ENCODE measurements at places on chromosomes 6 and 20.

GRCh38 chr20:17992847-17993513, 24.2 kb downstream of the MGME1 start:
- DNase-seq: no peak

DNA sequence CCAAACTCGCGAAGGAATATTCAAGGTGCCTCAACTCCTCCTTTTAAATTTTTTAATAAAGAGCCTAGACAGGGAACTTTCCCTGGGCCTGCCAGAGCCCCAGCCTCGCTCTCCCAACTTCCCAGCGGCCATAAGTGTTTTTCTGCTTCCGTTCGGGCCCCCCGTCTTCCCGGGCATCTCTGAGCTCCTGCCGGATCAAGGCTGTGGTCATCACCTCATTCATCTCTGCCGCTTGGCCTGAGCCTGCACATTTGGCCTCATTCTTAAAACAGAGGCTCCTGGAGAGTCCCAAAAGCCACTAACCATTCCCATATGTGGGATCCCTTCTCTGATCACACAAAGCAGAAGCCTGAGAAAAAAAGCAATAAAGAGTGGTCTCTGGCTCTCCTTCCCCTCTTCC, 969.1 kb upstream of the DEFB115 start:
- no peak for DNase-seq

DNA sequence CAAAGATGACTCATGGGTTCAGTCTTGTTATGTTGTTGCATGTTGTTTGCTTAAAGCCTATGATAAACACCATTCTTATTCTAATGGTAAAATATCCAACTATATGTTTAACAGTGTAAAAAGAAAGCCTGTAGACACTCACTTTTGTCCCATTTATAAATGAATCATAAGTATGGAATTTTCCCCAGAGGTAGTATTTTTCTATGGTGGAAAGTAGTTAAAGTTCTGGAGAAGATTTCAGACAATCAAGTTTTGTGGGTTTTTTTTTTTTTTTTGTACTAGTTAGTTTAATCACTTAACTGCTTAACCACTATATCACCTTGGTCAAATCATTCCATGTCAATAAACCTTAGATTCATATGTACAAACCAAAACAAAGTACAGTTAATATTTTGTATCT, 35.8 kb downstream of the PTCHD4 start:
- DNase-seq: no peak

GRCh38 chr6:131657630-131658111, 20.6 kb downstream of the ENPP3 start:
- no peak for DNase-seq

- no peak for DNase-seq
Measured at GRCh38 chr6:13695252-13695651, 16.4 kb downstream of the RANBP9 start.

DNA sequence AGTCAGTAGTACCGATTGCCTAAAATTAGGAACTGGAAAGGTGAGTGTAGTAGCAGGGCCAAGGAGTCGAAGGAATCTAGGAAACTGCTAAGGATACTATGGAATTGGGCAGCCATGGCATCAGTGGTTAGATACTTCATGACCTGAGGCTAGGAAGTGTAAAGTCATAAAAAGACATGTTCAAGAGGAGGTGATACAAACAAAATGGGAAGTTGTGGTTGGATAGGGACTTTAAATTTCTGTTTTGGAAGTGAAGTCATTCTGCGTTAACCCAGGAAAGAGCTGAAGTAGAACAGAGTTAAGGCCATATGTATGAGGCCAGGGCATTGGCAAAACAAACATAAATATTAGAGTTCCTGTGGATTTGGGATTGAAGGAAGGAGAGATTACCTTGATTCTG, 88.6 kb upstream of the TMEM181 start:
- no peak for DNase-seq

DNA sequence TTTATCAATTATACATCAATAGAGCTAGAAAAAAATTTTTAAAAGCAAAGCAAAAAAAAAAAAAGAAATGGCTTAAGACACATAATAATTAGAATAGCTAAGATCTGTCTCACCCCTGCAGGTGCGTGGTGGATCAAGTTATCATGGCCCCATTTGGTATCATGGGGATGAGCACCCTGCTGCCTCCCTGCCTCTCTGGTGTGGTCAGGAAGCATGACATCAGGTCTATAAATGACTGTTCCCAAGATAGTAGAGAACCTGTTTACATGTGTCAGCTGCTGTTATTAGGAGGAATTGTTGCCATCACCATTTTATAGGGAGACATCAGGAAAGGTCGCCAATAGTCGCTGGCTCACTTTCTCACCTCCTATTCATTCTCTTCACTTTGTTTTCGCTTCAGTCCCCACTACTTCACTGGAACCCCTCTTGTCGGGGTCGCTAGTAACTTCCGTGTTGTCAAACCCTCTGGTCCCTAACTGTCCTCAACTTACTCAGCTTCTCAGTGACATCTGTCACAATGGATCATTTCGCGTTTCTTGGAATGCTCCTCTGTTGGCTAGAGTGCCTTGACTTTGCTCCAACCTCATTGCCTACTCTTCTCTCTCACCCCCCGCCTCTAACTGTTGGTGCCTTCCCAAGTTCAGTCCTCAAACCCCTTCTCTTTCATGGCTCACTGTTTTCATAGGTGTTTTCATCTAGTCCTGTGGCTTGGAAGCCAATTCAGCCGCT, 4.7 kb downstream of the DNTTIP1 start:
- no peak for DNase-seq

DNA sequence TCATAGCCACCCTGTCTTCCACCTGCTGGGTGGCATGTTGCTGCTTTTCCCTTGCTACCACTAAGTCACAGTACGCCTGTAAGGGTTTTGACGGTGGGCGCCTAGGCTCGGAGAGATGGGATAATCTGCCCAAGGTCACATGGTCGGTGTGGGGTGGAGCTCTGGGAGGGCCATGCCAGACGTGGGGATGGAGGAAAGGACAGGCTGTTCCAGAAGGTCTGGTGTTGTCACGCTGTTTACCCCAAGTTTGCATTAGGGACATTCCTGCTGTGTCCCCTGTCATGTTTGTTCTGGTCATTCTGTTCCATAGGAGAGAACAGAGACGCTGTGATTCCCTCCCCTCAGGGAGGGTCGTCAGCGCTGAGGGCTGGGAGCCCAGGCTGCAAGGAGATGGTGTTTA, 16.1 kb downstream of the IP6K3 start:
- no peak for DNase-seq

GRCh38 chr20:58942549-58942948, 38.5 kb upstream of the NELFCD start:
- no peak for DNase-seq

Measured in GM12892 (cell line).